ENCODE measurements at places on chromosomes 1 and 21.

- no peak for DNase-seq
These were observed 827 bp downstream of the FMN2 start for GRCh38 chr1:240092301-240093119.

- no peak for DNase-seq
These were observed 14.5 kb downstream of the SYT11 start for GRCh38 chr1:155873860-155874259.

- DNase-seq: no peak
These were observed 142.7 kb downstream of the RUNX1 start for GRCh38 chr21:34906401-34906800.

GRCh38 chr1:99681583-99681982 is 35.7 kb downstream of the PALMD start:
- DNase-seq: no peak

DNA sequence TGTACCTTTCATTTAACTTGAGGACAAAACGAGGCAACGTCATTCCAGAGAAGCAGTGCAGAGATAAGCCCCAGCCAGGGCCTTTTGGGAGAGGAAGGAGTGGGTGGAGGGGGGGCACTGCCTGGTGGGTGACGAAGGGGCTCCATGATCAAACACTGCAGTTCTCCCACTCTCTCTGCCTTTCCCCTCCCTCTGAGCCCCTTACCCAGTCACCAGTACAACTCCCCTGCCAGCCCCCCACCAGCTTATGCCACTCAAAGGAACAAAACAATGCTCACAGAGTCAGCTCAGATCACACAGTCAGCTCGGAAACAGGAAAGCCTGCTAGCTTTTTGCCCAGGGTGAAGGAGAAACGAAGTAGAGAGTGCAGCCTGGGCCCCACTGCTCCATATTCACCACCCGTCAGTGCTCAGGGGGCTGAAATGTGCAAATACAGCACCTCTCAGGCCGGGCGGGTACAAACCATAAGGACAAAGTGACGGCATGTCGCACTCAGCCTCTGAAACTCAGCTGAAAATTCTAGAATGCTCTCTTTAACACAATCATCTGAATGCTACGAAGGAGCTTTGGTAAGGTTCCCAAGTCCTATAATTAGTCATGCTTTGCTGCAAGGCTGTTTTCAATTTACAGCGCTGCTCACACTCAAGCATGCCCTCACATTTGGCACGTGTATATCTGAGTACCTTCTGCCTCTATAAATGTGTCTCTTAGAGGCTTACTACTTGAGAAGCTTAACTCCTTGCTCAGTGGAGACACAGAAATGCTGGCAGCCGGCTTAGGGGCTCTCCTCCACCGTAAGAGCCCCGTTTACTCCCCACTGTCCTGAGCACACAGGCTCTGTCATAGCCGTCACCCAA is 65.8 kb upstream of the RAB4A start:
- no peak for DNase-seq

All from activated T-cell treated with anti-CD3 and anti-CD28 coated beads for 24 hours (primary cell).